ENCODE measurements at places on chromosomes 2 and 18. TPM values are rescaled to one million over a fixed set of nuclear protein-coding genes. Genes with fewer than 3 reads are reported as not detected.

The PLA2R1 gene
- total RNA-seq, result 2.7 TPM

The GCG gene
- not detected for total RNA-seq

The DHX57 gene
- 25.9 TPM for total RNA-seq

The DCC gene
- not detected for total RNA-seq

The BCL11A gene
- total RNA-seq, result 14.9 TPM

The BMP10 gene
- not detected for total RNA-seq

The ARPC2 gene
- total RNA-seq, result 526 TPM

The SLC8A1 gene
- total RNA-seq, result 7.2 TPM
